Suprapubic skin (tissue), 4 donors: ENCODE measurements at places on chromosomes 3 and 15.

GRCh38 chr15:30033763-30034162 is 49.0 kb upstream of the GOLGA8J start:
- DNase-seq: no peak

- no peak for DNase-seq
Observed at GRCh38 chr3:5013021-5013906, 34.0 kb downstream of the BHLHE40 start.

- DNase-seq: no peak
Observed at GRCh38 chr15:83970295-83970890, 265.2 kb upstream of the GOLGA6L4 start.

DNA sequence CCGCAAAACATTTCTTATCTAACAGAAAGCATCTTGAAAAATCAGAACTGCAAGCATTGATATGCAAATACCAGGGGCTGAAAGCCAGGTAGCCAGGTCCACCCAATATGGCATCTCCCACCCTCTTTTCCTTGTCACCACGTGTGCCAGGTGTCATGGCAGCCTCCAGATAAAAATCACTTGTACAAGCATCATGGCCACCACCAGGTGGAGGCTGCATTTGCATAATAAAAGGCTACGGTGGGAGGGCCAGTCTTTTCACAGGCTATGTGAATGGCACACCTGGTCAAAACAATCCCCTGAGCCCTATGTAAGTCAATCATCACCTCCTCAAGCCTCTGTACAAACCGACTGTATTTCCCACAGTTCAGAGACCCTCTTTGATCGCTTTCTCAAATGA is 1233.1 kb upstream of the ALCAM start:
- no peak for DNase-seq

DNA sequence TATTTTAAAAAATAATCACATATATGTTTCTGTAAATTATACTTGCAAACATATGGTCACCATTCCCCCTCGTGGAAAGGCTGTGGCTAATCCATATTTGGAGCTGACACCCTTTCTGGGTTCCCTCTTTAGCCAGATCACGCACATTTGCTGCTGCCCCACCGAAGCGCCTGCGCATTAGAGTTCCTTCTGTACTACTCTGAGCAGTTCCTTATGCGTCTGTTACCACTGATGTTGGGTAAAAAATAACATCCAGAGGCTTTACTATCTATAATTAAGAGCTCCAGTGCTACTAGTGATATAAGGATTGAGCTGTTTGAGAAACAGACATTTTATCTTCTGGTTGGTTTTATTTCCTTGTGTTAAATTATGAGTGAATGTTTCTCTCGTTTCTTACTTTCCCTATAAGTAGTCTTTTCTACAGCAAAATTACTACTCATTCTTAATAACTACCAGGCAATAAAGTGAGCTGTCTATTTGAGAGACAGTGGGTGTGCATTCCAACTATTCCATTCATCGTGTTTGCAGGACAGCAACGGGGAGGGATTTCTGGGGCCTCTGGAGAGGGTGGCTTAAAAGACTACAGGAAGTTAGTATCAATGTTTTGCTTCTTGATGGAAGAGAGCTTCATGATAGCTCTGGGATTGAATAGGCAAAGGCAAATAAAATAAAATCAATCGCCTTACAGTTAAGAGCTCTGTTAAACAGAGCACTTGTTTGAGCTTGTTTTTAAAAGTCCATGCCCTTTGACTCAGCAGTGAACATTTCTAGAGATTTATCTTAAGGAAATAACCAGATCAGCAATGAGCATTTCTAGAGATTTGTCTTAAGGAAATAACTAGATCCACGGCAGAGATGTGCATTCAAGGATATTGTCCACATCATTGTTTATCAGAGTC is 245.2 kb downstream of the CD47 start:
- DNase-seq: no peak

- DNase-seq: no peak
Observed at GRCh38 chr3:111923095-111923771, 55.6 kb upstream of the ABHD10 start.

- DNase-seq: no peak
Observed at GRCh38 chr3:188507244-188507720, 353.3 kb downstream of the LPP start.

DNA sequence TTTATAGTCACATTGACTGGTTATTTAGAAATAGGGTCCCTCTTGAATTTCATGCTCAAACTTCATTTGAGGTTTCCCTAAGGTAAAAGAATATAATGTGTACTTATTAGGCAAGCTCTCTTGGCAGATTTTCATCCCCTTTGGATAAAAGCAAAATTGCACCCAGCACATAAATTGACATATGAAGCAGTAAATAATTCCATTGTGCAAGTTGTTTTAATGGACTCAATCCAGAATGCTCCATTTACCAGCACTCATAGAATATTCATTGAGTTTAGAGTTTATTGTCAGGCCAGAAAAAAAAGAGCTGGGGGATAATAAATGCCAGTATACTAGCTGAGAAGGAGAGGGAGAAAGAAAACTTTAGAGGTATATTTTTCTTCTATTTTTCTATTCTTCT is 136.8 kb downstream of the TPRG1 start:
- no peak for DNase-seq

- no peak for DNase-seq
Observed at GRCh38 chr3:118468801-118469200, 565.8 kb downstream of the IGSF11 start.

DNA sequence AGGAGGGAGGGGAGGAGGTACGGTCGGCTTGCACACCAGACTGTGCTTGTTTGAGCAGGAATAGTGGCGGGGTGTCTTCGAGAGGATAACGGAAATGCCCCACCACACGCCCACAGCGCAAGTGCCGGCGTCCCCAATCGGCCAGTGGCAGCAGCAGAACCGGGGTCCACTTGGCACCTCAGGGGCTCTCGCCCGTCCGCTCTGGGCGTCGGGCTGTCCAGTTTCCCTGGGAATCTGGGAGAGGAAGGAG is 53.7 kb downstream of the CCDC54 start:
- no peak for DNase-seq

DNA sequence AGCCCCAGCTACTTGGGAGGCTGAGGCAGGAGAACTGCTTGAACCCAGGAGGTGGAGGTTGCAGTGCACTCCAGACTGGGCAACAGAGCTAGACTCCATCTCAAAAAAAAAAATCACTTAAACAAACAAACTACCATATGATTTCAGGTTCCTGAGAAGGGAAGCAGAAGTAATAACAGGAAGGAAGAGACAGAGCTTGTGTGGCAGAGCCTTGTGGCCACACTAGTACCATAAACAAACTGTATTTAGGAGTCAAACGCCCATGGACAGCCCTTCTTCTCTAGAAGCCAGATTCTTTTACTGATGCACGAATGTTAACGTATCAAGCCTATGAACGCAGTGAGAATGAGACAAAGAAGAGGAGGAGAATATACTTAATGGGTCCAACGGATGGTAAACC is 12.0 kb downstream of the MTMR10 start:
- DNase-seq: no peak

DNA sequence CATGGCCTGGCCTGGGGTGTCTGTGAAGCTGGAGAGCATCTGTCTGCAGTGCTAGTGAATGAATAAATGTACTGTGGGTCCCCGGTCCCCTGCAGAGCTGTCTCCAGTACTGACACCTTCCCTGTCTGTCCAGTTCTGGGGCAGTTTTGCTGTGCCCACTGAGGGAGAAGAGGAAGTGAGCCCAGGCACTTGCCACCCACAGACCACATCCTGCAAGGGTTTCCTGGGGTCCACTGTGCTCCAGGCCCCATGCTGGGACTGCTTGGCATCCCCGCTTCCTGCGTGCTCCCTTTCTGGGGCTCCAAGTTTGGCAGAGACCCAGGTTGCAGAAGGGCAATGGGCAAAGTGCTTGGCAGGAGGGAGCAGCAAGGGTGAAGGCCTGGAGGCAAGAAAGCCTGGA is 4.9 kb upstream of the SLC6A6 start:
- no peak for DNase-seq

GRCh38 chr3:170098753-170099152 is 61.0 kb downstream of the GPR160 start:
- no peak for DNase-seq

- DNase-seq: no peak
Observed at GRCh38 chr3:68666429-68667136, 265.8 kb downstream of the TAFA4 start.

GRCh38 chr3:187567661-187568121 is 102.5 kb downstream of the SST start:
- no peak for DNase-seq

DNA sequence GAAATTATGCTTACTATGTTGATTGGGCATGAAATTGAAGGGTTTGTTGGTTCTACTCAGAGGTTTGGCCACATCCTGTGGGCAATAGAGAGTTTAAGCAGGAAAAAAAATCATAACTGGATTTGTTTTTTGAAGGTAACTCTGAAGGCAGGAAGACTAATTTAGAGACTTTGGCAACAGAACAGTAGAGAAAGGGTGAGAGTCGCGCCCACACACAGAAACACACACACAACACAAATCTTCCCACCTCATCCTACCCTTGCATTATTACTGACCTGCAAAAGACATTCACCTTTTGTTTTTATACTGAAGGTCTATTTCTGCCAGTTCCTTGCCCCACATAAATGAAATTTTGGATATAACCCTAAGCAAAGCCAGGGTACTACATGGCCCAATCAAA is 270.6 kb downstream of the TBL1XR1 start:
- no peak for DNase-seq

DNA sequence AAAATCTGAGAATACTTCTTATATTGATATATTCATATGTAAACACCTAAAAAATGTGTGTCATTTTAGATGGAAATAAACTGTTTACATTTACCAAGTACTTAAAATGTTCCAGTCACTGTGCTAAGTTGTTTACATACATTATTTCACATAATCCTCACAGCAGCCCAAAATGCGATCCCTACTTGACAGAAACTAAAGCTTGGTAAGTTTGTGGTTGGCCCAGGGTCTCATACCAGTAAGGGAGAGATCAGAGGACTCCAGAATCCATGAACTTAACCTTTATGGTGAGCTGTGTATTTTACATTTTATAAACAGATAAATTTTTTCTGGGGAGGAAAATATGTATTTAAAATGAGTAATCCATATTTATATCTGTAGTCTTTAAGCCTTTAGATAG is 51.2 kb downstream of the SLC25A26 start:
- no peak for DNase-seq

DNA sequence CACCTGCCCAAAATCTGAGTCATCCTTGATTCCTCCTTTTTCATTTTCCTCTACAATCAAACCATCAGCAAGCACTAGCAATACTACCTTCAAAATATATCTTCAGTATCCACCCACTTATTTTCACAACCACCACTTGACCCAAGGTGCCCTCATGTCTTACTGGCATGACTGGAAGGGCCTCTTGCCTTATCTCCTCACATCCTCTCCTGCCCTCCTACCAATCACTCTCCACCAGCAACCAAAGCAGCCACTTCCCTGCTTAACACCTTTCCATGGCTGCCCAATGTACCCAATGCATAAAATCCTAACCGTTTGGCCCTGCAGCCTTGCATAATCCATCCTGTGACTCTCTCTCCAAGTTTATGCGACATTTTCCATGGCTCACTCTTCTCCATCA is 76.0 kb downstream of the MTHFS start:
- no peak for DNase-seq

DNA sequence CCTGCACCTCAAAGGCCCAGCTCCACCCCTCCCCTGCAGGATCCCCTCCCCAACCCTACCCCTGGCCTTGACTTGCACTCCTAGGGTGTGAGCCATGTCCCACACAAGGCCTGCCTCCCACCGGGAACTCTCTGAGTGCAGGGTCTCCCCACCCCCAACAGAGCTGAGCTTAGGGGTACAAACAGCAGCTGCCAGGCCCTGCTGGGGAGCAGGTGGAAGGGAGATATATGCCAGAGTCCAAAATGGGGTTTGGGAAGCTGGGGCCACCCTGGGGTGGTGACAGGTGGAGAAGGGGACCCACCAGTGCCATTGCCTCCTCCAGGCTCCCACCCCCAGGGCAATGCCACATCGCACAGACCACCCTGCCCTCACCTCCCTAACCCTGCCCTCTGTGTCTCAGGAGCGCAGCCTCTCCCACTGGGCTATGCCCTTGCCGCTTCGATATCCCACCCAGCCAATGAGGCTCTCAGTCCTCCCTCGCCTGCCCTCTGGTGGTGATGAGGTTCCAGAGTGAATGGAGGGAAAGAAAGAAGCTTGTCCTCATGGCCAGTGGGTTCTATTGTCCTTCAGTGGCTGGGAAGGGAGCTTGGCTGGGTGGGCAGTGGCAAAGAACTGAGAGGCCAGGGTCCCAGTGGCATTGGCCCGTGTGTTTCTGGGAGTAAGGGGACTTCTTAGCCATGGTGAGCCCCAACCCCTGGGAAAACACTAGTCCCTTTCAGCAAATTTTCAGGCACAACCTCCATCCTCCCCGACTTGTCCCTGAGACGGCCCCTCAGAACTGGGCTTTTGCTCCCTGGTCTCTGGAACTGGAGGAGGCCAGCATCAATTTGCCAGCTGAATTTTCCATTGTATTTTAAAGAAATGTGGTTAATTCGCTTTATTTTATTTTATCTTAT is 46.8 kb downstream of the CYP11A1 start:
- DNase-seq: no peak

DNA sequence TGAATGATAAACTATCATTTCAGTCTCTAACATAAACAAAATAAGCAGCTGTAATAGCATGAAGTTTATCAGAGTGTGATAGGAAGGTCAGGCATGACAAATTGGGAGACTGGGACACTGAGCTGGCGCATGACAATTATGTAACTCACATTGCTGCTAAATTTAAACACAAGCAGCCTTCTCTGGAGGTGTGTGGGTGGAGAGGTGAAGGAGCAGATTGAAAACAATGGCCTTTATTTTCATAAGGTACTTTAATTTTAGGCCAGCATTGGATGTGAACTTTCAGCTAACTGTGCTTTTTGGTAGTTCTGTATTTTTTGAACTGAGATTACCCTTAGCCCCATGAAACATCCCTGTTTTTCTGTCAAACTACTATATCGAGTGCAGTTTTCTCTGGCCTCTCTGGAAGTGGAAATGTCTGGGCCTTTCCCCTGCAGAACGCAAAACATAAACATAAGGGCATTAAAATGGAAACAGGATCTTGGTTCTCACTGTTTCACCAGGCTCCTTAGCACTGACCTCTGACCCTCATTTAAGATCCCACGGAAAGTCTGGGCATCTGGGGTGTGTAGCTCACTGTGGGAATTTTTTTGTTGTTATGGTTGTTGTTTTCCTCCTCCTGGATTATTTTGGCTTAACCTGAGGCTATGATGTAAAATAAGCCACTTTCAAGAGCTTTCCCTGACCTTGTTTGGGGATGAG is 160.1 kb upstream of the DPH6 start:
- no peak for DNase-seq

GRCh38 chr3:12970684-12971083 is 102.5 kb downstream of the IQSEC1 start:
- DNase-seq: no peak
